ENCODE measurements at places on chromosomes 2 and 18.

- no peak for DNase-seq
Measured at GRCh38 chr2:15979051-15979758, 38.9 kb downstream of the MYCN start.

- DNase-seq: no peak
Measured at GRCh38 chr2:53422979-53423378, 344.6 kb upstream of the CHAC2 start.

GRCh38 chr18:78799382-78800089 lies 180.1 kb upstream of the SALL3 start:
- DNase-seq: no peak

DNA sequence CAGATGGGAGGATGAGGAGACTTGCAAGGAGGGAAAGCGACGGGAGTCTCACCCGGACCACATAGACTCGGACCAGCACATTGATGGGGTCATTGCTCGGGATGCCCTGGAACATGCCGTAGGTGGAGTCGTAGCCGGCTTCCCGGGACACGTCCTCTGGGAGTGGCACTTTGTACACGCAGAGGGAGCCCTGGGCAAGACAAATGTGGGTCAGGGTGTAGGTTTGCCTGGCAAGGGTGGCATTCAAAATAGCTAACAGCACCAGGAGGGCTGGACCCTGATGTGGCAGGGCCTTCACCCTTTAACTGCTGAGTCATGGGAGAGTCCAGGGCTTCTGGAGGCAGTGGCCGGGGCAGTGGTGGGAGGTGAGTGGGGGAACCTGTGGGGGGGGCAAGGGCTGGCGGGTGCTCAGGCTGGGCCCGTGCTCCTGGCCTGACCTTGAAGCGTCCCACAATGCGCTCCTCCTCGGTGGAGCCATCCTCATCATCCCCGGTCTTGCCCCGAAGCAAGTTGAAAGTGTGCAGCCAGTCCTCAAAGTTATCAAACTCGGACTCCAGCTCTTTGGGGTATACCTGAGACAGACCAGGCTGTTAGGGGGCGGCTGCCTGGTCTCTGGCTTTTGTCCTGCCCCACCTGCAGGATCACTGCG lies 11.1 kb downstream of the OTOF start:
- no peak for DNase-seq

DNA sequence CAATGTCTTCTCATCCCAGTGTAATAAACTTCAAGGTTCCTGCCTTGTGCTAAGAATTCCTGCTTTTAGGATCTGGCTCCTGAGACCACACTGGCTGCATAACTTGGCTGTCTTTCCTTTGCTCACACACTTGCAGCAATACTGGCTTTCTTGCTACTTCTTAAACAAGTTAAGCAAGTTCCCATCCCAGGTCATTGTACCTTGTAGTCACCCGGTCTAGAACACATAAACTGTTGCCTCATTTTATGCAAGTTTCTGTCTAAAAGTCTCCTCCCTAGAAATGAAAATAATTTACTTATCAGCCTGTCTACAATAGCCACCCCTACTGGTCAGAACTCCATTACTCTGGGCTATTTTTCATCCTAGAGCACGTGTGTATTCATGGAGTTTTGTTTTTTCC lies 887.9 kb upstream of the FAM98A start:
- no peak for DNase-seq

GRCh38 chr2:200252265-200253067 lies 54.0 kb upstream of the SPATS2L start:
- DNase-seq: no peak

DNA sequence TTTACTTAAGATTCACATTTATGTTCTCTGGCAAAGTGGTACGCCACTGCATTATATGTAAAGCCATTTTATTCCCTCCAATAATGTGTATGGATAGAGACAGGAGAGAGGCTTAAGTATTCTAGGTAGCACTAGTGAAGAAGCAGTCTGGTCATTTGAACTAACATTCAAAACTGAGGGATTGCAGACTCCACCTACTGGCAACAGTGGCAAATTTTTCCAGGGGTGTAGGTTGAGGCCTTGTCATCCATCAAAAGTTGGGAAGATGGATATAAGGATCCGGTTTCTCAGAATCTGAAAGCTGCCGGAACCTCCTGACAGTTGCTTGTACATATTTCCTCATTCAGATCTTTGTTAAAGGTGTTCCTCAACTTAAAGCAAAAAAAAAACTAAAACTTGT lies 465.5 kb upstream of the FSHR start:
- DNase-seq: no peak

- no peak for DNase-seq
Measured at GRCh38 chr2:206069417-206069816, 16.6 kb downstream of the INO80D start.

- no peak for DNase-seq
Measured at GRCh38 chr18:78192054-78192453, 787.6 kb upstream of the SALL3 start.

DNA sequence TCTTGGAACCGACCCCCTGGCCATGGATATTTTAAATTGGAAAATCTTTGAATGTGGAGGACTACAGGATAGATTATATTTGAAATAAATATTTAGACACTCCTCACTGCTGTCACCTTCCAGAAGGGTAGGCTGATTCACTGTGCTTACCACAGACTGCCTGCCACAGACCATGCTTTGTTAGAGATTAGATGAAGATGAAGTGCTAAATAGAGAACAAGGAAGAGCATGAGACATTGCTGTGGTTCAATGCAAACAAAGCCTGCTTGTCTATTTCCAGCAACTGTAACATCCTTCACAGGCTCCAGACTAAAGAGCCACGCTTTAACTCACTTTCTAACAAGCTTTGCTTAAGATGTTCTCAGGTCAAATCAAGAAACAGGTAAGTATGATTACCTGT lies 81.0 kb upstream of the TMEM17 start:
- no peak for DNase-seq

DNA sequence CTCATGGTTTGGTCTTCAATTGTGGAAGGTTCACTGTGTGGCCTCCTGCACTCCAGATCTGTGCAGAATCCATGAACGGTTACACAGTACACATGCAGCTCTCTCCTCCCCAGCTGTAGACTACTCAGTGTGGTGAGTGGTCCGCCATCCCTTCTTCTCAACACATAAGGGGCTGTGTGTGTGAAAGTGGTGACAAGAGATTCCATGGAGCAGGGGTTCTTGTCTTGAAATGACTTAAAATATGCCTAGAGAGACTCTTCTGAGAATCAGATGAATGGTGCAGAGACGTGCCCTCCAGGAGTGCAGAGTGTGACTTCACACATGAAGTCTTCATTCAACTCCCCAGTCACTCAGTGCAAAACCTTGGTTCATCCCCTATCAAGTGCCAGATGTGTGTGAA lies 151.0 kb upstream of the COPS8 start:
- no peak for DNase-seq

GRCh38 chr2:197828464-197829135 lies 24.2 kb downstream of the PLCL1 start:
- no peak for DNase-seq

- DNase-seq: no peak
Measured at GRCh38 chr2:95301876-95302641, 4.9 kb downstream of the KCNIP3 start.

Data from left renal cortex interstitium (tissue), 4 donors.